ENCODE measurements at places on chromosomes 4 and X.

GRCh38 chr4:5524446-5525299 lies 183.7 kb downstream of the EVC2 start:
- DNase-seq = no peak

DNA sequence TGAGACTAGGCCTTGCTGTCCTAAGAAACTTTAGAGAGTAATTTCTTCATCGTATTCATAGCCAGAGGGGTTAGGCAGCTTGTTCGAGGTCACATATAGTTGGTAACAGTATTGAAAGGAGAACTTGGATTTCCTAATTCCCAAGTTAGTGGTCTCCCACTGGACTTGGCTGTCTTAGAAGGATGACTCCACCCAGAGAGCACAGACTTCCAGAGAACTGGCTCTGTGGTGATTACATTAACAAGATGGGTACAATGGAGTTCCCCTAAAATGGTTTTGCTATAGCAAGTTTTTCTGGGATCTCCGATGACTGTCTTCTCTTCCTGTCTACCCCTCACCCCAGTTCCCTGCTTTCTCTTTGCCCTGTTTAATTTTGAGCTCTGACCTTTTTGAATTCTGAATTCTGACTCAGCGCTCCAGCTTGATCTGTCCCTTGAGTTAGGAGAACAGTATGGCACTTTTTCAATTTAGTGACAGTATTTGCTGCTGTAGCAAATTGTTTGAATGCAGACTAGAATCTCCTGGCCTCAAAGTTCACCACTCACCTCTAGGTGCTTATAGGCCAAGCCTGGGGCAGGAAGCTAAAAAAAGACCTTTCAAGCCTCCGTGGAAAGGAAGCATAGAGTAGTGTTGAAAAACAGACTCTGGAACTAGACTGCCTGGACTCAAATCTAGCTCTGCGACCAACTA lies 6.9 kb downstream of the MSN start:
- DNase-seq = peak; percentile 37

- DNase-seq = no peak
Observed at GRCh38 chr4:61204353-61205060, 4.4 kb downstream of the ADGRL3 start.

GRCh38 chr4:28176942-28177341 lies 1316.3 kb downstream of the STIM2 start:
- no peak for DNase-seq

DNA sequence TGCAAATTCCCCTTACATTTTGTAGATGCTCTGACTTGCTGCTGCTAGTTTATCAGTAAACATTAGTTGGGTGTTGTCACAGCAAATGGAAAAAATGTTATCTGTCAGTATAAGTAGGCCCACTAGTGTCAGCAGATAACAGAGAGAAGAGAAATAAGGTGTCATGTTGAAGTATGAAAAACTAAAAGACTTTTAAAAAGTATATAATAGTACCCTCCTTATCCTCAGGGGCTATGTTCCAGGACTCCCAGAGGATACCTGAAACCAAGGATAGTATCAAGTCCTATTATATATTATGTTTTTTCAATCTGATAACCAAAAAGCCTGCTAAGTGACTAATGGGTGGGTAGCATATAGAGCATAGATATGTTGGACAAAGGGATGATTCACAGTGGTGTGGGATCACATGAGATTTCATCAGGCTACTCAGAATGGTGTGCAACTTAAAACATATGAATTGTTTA lies 11.6 kb upstream of the BMP2K start:
- DNase-seq = no peak

- DNase-seq = no peak
Observed at GRCh38 chr4:87950936-87951511, 24.5 kb upstream of the SPP1 start.

Measured in activated CD4-positive, alpha-beta T cell treated with anti-CD3 and anti-CD28 coated beads, Interleukin-2, amount 10 ng/mL, durations not matched to agents 7 days and 5 days (primary cell).